ENCODE measurements at places on chromosomes 2 and 18. TPM values are rescaled to one million over a fixed set of nuclear protein-coding genes. Genes with fewer than 3 reads are reported as not detected.
A peak's percentile ranks its signal among the peaks of the same experiment; 100 is the strongest.

GRCh38 chr2:24859968-24860600, 60.0 kb downstream of the ADCY3 start:
- no peak for DNase-seq

DNA sequence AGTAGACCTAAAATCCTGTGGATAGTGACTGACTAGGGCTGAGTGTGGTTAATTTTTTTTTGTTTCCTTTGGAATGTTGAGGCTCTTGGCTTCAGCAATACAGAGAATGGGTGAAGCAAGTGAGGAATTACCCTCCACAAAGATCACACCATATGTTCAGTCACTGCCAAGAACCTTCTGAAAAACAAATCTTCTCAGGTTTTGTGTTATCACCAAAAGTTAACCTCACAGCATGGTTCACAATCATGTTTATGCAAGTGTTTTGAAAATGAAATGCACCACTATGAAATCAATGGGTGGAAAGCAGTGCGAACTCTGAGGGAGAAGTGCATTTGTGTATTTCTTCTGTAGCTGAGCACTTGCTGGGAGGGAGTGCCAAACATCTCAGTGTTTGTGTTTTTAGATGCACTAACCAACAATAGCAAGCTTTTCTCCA, 44.4 kb downstream of the SPATS2L start:
- DNase-seq = peak; percentile 89

- peak; percentile 65 for DNase-seq
These were observed 297.4 kb downstream of the CALCRL start for GRCh38 chr2:187150670-187151069.

- DNase-seq = peak; percentile 63
These were observed 30.8 kb downstream of the WDFY1 start for GRCh38 chr2:223914324-223914723.

GRCh38 chr18:9648431-9649163, 34.2 kb upstream of the PPP4R1 start:
- no peak for DNase-seq

DNA sequence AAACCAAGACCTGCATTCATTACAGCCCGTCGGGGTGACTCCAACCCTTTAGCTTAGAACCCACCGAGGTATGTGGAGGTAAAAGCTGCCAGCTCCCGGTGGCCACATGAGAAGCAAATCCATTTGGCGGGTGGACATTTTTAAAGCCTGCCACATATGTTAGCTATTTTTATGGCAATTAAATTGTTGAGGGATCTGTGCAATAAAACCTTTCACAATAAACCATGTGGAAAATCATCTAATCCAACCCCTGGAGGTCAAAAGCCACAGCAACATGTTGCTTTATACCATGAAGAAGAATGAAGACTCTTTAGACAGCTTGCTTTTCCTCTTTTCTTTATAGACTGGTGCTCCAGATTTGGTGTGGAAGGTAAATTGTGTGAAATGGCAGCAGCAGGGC, 176.3 kb downstream of the AGPS start:
- no peak for DNase-seq

DNA sequence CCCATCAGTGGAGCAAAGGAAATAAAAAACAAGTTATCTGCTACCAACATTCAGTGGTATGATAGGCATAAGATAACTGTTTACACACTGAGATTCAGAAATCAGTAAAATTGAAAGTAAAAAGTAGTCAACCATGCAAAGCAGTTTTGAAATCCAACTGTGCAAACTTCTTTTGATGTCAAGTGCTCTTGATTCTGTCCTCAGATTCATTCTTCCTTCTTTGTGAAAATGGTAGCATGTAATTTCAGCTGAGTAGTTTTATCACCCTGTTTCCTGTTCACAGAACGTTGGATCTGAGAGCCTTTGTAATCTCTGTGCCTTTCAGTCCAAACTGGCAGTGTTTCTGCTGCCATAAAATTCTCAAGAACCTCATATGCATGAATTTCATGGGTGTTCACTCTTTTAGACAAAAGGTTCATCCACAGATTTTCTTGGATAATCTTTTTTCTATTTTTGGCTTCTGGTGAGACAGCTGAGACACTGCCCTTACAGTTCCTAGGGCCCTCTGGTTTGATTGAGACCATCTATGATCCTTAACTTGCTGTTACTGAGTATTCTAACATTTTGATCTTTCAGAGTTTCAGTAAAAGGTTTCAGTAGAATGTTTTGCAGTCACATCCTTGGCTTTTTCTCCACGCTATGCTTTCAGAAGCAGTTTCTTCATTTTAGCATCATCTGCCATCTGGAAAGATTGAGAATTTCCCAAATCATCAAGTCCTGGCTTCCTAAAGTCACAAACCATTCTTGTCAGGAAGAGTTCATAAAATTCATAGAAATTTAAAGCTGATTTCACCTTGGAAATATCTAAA, 272.3 kb upstream of the EPHA4 start:
- DNase-seq = no peak

Gene RESP18
- total RNA-seq = not detected

DNA sequence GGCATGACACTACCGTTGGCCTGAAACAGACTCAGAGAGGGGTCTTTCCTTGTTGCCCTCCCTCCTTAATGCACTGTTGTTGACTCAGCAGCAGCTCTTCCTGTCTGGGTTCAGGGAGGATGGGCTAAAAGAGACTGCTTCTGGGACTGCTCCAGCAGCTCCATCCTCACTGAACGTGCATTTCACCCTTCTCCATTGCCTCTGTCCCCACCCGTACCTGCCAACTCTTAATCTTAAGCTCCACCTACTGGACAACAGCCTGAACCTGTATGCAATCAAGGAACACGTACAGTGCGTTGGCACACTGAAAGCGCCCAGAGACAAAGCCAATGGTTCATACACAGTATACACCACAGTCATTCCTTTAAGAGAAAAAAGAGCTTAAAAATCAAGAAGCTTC, 230.8 kb upstream of the RAB6C start:
- DNase-seq = no peak

GRCh38 chr2:207762146-207762545, 7.6 kb downstream of the FZD5 start:
- DNase-seq = peak; percentile 59

Gene SLC11A1
- total RNA-seq = 0.17 TPM

- no peak for DNase-seq
These were observed 38.8 kb downstream of the RRM2 start for GRCh38 chr2:10161206-10161931.

- DNase-seq = no peak
These were observed 33.8 kb downstream of the PID1 start for GRCh38 chr2:229237270-229237669.

Gene FTCDNL1
- 3.6 TPM for total RNA-seq

GRCh38 chr18:3652380-3653262, 202.6 kb downstream of the TGIF1 start:
- DNase-seq = peak; percentile 99

DNA sequence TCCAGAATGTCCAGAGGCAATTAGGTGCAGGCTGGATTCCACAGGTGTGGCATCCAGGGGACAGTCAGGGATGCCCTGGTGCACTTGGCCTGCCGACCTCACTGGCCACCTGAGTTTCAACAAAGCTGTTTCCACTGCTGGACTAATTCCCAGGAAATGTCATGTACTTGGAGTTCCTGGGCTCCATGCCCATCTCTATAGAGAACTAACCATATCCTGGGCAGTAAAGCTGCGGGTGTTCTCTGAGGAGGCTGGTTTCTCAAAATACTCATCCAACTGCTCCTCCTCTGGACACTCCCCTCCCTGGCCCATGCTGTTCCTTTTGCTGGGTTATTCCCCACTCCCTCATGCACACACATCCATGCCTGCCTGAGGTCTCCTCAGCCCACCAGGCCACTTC, 161.9 kb upstream of the SKOR2 start:
- no peak for DNase-seq

Gene CPO
- total RNA-seq = under 0.01 TPM

Gene METTL8
- total RNA-seq = 10.8 TPM

- no peak for DNase-seq
These were observed 47.3 kb downstream of the TMEM17 start for GRCh38 chr2:62458671-62459081.

- DNase-seq = no peak
These were observed 175.7 kb downstream of the FAM210A start for GRCh38 chr18:13550418-13551304.

GRCh38 chr2:120982598-120982997, 246.9 kb downstream of the GLI2 start:
- no peak for DNase-seq

GRCh38 chr2:127614731-127615130, 31.2 kb upstream of the GPR17 start:
- DNase-seq = peak; percentile 40

Gene FAP
- total RNA-seq = 96.1 TPM

GRCh38 chr2:149739171-149739882, 151.8 kb upstream of the MMADHC start:
- DNase-seq = no peak

- DNase-seq = no peak
These were observed 121.3 kb downstream of the FOXI3 start for GRCh38 chr2:88331239-88331638.

DNA sequence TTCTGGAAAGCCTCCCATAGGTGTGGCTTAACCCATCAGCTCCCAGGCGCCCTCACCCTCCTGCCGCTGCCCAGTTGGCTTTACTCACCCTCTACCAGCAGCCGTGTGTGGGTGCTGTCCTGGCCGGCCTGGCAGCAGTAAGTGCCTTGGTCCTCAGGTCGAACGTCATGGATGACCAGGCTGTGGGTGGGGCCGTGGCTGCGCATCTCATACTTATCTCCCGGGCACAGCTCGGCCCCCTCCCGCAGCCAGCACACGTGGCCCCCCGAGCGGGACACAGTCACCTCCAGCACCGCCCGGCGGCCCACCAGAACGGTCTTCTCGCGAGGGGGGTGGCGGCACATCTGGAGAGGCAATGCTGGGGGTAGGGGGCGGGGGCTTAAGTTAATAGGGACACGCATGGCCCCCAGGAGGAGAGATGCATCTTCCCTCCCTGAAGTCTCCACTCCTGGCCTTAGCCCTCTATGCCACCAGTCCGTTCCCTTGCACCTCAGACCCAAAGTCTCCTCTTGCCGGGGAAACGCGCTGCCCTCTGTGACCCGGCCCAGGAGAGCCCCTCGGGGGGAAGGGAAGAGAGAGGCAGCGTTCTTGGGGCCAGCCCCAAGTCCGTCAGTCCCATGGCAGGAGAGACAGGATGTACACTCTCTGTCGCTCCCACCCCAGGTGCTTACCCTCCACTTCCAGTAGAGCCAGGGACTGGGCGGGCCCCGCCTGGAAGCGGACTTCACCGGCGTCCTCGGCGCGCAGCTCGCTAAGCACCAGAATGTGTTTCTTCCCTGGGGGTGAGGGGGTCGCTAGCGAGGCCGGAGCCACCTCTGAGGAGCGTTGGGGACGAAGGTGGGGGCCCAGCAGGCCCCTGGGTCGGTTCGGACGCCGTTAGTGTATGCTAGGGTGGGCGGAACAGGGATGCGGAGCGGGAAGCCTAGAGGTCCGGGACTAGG, 7.9 kb downstream of the TMEM198 start:
- peak; percentile 58 for DNase-seq

DNA sequence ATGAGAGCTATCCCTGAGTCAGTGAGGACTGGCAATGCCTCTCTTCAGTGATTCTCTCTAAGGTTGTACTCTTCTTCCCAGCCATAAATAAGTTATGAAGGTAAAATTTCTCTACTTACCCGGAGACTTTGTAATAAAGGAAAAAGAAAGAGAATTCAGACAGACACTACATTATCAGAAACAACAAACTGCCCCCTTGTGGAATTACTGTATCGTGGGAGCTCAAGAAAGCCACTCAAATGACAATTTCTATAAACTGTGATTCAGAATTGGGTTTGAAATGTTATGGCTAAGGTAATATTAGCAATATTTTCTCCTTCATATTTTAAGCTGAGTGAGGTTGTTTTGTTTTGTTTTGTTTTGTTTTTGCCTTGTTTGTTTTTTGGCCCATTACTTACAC, 155.8 kb upstream of the TANK start:
- DNase-seq = peak; percentile 8

- DNase-seq = no peak
These were observed 656.0 kb upstream of the CELF4 start for GRCh38 chr18:38221476-38222100.

- peak; percentile 60 for DNase-seq
These were observed 12.3 kb downstream of the KCTD1 start for GRCh38 chr18:26536032-26536431.

DNA sequence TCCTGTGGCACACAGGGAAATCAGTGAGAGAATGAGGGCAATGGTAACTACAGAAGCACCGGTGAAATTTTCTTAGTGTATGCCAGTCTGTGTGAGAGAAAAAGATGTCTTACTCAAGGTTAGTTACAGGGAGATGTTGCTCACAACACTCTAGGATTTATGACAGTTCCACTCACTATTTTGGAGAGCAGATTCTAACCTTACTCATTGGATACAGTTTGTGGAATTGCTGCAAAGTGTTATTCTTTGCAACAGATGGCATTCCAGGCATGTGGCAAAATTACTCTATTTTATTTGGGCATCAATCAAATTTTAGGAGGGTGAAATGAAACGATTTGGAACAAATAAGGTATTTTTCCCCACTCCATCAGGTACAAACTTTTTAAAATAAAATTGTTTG, 449.1 kb downstream of the PIK3C3 start:
- no peak for DNase-seq

Gene SERPINB3
- not detected for total RNA-seq

DNA sequence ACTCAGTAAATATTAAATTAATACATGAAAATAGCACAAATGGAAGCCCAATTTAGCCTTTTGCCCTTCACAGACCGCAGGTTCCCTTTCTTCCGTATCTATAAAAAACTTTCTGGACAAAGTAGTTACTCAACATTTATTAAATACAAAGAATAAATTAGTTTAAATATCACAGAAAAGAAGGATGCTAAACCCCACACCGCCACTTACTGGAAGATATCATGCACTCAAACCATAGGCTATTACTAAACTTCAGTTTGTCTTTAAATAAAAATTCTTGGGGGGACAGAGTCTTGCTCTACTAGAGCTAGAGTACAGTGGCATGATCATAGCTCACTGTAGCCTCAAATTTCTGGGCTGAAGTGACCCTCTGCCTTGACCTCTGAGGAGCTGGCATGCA, 120.7 kb upstream of the FHL2 start:
- no peak for DNase-seq
